Dermis blood vessel endothelial cell (primary cell): ENCODE measurements at places on chromosomes 5 and 9. TPM values are rescaled to one million over a fixed set of nuclear protein-coding genes. Genes with fewer than 3 reads are reported as not detected.

Gene BTNL9
- total RNA-seq = 0.05 and 0.17 TPM in 2 replicates

Gene IL3
- not detected in 2 replicates for total RNA-seq

Gene PRELID1
- 125 and 161 TPM in 2 replicates for total RNA-seq

Gene PCDHAC1
- under 0.01 and 0.17 TPM in 2 replicates for total RNA-seq

Gene PALM2AKAP2
- total RNA-seq = 0.23 TPM in 1 of 2 replicates, not detected in the other
